ENCODE measurements at places on chromosomes 7 and 10.

GRCh38 chr7:111600091-111600490, 37.8 kb upstream of the IMMP2L start:
- no peak for DNase-seq

DNA sequence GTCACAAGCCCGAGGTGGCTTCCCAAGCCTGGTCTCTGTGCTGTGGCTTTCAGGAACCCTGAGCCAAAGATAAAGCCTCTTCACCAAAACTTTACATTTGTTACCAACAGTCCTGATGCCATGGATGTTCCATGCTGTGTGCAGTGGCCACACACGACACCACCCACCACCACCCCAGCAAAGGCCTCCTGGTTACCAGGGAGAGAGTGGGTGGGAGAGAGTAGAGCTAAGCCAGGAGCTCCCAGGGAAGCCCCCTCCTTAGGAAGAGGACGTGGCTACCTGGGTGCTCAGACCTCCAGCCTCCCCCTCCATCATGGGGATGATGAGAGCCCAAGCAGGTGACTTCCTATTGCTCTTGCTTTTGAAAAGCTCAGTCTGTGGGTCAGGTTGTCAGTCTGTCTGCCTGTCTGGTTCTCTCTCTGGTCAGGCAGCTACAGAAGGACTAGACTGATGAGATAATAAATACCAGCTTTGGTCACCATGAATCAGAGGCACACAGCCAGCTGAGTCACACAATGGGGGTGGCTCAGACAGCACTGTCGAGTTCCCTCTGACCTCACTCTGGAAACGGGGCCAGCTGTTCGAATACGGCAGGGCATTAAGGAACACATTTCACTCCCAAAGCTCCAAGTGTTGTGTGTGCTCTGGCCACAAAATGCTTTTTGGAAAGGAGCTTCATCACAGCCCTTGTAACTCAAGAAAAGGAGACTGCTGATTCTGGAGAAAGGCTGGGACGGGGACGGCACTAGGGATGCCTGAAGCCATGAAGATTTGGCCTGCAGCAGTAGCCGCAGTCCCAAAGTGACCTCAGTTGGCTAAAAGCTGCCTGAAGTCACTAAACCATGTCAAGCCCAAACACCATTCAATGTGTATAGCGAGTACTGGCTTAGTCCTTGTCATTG, 166.0 kb downstream of the FANK1 start:
- DNase-seq: no peak

GRCh38 chr7:140062118-140062527, 628 bp downstream of the PARP12 start:
- no peak for DNase-seq

DNA sequence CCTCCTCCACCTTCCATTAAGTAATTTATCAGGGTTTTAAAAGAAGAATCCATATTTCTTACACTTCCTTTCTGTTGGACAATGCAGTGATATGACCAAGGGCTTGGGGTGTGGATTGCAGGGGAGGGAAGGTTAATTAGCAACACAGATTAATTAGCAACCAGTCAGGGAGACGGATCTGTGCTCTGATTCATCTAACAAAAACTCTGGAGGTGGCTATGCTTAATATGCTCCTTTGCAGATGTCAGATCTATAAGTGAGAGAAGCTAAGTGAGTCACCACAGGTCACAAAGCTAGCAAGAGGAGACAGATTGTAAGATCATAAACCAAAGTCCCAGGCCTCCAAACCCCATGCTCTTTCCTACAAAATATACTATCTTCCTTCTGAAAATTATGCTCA, 178.8 kb upstream of the ITGB1 start:
- no peak for DNase-seq

Measured in stimulated activated CD4-positive, alpha-beta T cell treated with anti-CD3 and anti-CD28 coated beads, Interleukin-12 subunit alpha, Interleukin-12 subunit beta, amount 100 ng/mL, for 48 hours (primary cell).